Right cardiac atrium (tissue), 5 donors: ENCODE measurements at places on chromosomes 2 and 18. TPM values are rescaled to one million over a fixed set of nuclear protein-coding genes. Genes with fewer than 3 reads are reported as not detected.
A peak's percentile ranks its signal among the peaks of the same experiment; 100 is the strongest.

ALK gene
- 0.05 TPM for polyA plus RNA-seq

AQP12A gene
- not detected for polyA plus RNA-seq

MYOM1 gene
- 177 TPM for polyA plus RNA-seq

CNTNAP5 gene
- polyA plus RNA-seq, result not detected

SH3RF3 gene
- 5.7 TPM for polyA plus RNA-seq

RAPH1 gene
- 4.2 TPM for polyA plus RNA-seq

CHRNG gene
- not detected for polyA plus RNA-seq

DNA sequence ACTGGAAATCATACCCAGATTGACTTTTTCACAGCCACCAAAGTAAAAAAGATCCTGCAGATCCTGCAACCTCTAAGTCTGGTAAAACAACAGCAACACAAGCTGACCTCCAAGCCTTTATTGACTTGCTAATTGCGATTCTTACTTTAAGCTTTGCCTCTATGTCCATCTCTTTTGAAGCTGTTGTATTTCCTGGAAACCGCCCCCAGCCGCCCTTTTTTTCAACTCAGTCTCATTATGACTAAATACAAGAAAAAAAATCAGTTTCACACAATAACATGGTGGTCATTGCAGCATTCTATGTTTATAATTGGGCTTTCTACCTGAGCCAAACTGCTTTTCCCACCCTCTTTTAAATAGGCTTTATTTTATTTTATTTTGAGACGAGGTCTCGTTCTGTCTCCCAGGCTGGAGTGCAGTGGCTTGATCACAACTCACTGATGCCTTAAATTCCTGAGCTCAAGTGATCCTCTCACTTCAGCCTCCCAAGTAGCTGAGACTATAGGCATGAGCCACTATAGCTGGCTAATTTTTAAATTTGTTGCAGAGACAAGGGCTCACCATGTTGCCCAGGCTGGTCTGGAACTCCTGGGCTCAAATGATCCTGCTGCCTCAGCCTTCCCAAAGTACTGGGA is 76.2 kb downstream of the MOGAT1 start:
- no peak for DNase-seq

- peak; percentile 36 for DNase-seq
Measured at GRCh38 chr2:28080911-28081310, 190.4 kb downstream of the BABAM2 start.

GRCh38 chr2:167198009-167198408 is 309.7 kb downstream of the XIRP2 start:
- no peak for DNase-seq

GRCh38 chr2:241087420-241088268 is 14.4 kb downstream of the MTERF4 start:
- no peak for DNase-seq

- peak; percentile 80 for DNase-seq
Measured at GRCh38 chr2:237412988-237413776, 782 bp downstream of the COL6A3 start.

- DNase-seq, result peak; percentile 33
Measured at GRCh38 chr2:240467659-240468302, 32.3 kb downstream of the GPC1 start.

DNA sequence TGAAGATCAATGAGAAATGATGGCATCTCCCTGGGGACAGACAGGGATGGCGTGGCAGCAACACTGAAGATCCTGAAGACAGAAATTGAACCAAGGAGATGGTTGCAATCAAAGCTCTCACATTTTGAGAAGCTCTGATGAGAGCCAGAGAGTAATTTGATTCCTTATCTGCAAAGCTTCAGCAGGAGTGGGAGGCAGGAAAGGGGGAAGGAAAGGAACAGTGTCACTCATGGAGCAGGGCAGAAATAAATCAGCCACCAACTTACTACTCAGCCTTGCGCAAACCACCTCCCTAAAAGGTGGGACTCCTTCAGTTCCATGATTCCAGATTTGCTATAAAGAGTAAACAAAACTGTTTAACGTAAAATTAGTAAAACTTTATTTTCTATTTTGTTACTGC is 119.2 kb downstream of the CACNB4 start:
- no peak for DNase-seq

DNA sequence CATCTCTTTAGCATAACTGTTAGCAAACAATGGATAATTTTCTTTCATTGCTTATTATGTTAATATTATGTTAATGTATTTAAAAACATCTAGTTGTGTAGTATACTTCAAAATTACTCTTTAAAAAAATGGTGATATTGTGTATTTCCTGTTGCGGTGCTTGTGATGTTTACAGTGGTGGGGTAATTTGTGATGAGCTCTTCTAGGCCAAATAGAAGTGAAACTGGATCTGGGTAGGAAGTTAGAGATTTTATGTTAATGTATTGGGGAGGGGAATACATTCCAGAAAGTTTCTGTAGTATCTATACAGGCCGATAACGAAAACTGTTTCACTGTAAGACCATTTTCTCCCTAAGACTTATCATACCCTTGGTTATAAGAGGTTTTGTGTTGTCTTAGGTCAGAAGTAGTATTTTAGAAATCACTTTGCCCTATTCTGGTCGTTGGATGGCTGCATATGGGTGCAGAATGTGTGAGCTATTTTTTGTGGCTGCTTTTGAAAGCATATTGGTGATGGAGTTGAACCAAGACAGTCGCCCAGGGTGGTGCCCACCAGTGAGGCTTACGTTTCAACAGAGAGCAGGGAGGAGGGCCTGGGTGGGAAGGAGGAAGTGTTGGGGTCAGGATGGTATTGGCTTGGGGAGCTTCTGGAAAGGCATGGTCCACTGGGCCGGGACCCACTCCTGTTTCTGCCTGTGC is 5.8 kb downstream of the TSHZ1 start:
- DNase-seq, result no peak

DNA sequence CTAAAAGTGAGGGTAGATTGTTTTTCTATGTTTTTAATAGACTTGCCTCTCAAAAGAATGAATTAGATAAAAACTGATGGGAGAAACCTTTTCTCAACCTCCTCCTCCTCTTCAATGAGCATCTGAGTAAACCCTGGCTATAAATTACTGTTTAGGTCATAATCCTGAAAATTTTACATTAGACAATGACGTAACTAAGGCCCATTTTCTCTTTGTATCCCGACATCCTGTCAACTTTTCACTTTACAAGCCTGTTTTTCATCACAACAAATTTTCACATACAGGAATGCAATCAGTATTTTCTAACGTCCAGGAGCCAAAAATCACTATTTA is 1.3 kb downstream of the SPIRE1 start:
- no peak for DNase-seq

DNA sequence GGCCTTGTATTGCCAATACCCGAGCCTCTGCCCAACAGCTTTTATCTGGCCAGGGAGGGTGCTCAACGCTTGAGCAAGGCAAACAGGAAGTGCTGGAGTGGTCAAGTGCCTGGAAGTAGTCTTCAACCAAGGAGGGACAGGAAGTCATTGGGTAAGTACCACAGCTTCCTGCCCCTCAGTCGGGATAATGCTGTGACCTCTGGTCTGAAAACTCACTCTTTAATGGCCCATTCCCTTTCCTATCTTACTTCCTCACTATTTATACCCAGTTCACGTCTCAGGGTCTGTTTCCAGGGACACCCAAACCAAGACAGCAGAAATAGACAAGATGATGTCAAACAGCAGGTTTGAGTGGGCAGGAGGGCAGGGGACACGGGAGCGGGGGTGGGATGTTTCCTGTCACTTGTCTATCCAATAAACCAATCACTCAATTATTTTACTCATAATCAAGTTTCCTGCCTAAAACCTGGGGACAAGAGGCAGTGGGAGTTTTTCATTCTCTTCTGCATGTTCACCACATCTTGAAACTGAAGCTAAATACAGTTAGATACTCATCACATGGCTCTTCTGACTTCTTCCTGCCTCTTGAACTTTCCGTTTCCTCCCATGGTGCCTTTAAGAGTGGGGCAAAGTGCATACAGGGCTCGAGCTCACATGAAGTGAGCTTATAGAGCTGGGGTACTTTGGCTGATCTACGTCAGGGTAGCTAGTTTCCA is 68.9 kb upstream of the CAB39 start:
- no peak for DNase-seq

- no peak for DNase-seq
Measured at GRCh38 chr18:32891130-32891529, 118.3 kb upstream of the KLHL14 start.

GRCh38 chr2:98771721-98772524 is 41.0 kb upstream of the MGAT4A start:
- DNase-seq, result no peak

DNA sequence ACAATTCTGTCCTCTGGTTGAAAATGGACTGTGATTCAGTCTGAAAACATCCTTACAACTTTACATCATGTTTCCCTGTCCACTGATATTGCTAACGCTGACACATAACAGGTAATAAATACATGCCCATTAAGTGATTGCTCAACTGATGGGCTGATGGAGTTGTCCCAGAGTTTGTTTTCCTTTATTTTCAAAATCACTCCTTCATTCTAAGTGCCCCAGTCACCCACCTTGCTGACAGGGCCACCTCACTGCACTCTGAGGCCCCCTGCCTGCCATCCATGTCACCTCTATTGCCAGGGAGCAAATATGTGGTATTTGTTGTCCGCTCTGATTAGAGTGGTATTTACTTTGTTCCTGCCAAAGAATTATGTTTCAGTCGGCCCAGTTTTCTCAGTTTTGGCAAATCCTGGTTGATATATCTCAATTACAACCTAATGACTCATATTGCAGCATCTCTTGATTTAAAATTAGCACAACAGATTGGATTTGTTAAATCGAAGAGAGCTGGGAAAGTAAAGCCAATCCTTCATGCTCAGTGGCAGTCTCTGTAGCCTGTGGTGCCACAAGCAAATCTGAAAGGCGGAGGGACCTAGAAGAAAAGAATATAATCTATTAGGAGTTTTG is 105.1 kb downstream of the RDH14 start:
- DNase-seq, result peak; percentile 60

DNA sequence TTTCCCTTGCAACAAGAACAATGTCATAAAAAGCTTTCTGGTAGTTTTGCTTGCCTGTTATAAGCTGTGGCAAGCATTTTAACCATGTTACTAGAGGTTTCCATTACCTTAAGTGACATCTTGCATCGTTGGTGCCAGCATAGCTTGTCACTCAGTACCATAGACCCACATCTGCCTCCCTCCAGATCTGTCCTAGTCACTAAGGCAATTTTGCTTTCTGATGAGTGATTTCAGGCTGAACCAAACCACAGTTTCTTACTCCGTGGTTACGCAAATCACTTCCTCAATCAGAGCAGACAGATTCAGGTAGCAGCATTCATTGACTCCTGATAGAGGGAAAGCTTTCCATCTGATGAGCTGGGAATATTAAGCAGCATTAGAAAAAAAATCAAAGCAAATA is 1057.5 kb upstream of the FAM98A start:
- DNase-seq, result no peak

GRCh38 chr2:163493359-163494298 is 242.2 kb downstream of the FIGN start:
- DNase-seq, result no peak

DNA sequence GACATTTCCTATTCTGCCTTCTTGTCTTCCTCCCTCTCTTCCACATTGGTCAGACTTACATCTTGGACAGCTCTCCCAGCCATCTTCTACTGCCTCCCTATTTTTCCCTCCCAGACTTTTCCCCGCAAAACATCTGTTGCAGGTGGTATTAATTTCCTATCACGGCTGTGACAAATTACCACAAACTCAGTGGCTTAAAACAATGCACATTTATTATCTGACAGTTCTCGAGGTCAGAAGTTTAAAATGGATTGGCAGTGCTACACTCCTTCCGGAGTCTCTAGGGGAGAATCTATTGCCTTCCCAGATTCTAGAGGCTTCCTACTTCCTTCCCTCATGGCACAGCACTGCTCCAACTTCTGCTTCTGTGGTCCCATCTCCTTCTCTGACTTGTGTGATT is 33.3 kb downstream of the STRADB start:
- no peak for DNase-seq

GRCh38 chr2:60356346-60356745 is 197.1 kb downstream of the BCL11A start:
- no peak for DNase-seq

DNA sequence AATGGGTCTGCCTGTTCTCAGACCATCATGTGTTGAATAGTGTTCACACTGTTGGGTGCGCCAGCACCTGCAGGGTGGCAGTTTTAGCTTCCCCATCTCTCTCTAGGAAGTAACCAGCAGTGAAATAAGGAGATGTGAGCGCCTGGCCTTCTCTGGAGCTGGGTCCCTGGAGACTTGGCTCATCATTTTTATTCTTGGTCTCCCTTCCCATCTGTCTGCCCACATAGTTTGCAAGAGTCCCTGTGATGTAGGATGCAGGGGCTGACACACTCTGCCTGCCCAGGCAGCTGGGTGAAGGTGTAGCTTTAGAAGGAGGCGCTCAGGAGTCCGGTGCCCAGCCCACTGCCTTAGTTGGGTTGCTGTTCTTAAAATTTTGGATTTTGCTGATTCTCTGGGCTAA is 172.2 kb downstream of the LDLRAD4 start:
- DNase-seq, result no peak

DNA sequence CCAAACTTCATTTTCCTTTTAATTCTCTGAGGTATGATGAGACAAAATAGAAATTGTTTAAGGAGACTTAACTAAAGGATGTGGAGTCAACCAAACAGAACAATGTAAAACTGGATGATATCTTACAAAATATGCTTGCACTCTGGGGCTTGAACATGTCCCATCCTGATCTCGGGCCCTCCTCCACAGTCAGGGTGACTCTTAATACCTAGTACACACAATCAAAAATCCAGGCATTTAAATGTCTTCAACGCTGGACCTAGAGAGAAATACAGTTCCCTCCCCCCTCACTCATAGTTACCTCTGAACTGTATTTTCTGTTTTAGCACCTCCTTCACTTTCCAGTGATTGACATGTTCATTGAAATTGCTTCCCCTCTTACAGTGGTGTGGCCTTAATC is 36.9 kb upstream of the SERPINB2 start:
- DNase-seq, result no peak

DNA sequence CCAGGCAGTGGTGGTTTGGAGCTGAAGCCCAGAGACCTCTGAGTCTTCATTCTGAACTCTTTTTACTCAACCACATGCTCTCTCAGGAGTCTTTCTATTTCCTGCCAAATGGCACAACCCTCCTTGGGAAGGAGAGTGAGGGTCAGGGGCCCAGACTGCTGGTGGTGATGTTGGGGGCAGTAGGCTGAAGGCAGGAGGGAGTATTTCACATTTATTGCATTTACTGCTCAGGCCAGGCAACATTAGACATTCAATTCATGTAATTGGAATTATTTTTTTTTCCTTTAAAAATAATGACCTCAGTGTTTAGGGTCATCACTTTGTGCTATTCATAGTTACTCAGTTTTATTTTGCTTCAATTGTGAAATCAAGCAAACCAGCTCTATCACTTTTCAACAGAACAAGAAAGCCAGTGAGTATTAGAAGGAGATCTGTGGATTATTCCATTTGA is 311.3 kb upstream of the NT5C1B start:
- DNase-seq, result peak; percentile 49

GRCh38 chr2:237591141-237591881 is 777 bp upstream of the RAB17 start:
- no peak for DNase-seq
